Stimulated activated CD4-positive, alpha-beta T cell treated with anti-CD3 and anti-CD28 coated beads, Interleukin-4, amount 100 ng/mL, for 4 hours (primary cell): ENCODE measurements at places on chromosomes 7 and 10.

DNA sequence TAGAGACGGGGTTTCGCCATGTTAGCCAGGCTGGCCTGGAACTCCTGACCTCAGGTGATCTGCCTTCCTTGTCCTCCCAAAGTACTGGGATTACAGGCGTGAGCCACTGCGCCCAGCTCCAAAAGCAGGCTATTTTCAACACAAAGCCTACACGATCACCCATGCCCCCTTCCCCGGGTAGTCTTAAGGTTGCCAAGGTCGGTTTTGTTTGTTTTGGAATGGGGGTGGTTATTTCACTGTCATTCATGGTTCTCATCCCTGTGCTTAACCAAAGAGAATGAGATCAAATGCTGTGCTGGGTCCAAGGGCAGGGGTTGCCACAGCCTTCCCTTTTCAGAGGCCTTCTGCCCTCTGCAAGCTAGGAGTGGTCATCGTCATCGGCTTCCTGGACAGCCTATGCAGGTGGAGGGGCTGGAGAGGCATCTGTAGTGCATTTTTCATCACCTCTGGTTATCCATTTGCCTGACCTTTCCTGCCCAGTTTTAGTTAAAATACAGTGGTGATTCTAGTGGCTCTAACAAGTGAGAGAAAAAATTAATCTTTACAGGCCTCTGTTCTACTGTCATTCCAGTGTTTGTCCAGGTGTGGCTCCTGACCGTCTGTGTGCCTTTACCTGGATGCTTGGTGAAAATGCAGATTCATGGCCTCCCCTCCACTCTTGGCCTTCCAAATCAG lies 11.4 kb downstream of the BLVRA start:
- DNase-seq, result no peak

DNA sequence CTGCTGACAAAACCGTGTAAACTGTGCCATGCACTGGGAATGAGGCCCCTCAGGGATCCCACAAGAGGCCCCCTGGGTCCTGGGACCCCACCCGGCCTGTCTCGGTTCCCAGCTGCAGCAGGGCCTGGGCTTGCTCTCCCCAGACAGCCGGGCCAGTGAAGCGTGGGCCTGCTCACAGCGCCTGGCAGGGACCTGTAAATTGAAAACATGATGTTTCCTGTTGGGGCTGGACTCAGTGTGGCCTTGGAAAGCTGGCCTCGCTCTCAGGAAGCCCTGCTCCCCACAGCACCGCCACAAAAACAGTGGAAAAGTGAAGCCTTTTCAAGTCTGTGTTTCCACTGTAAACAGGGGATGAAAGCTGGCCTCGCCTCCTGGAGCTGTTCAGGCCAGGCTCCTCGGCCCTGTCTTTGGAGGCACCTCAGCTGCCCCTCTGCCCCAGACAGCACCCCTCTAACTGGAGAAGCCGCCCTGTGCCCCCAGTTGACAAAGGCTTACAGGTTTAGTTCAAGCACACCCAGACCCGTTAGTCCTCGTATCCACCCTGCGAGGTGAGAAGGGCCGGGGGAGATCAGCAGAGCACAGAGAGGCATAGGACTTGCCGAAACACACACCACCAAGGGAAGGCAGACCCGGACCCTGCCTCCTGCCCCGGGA lies 108.3 kb downstream of the ZMIZ1 start:
- no peak for DNase-seq

DNA sequence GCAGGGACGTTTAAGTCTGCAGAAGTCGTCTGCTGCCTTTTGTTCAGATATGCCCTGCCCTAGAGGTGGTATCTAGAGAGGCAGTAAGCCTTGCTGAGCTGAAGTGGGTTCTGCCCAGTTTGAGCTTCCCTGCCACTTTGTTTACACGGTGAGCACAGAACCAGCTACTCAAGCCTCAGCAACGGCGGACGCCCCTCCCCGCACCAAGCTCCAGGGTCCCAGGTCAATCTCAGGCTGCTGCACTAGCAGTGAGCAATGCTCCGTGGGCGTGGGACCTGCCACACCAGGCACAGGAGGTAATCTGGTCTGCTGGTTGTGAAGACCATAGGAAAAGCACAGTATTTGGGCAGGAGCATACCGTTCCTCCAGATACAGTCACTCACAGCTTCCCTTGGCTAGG lies 148.1 kb upstream of the LAMB4 start:
- no peak for DNase-seq

- DNase-seq, result no peak
Measured at GRCh38 chr7:101702362-101702850, 73.3 kb upstream of the MYL10 start.

DNA sequence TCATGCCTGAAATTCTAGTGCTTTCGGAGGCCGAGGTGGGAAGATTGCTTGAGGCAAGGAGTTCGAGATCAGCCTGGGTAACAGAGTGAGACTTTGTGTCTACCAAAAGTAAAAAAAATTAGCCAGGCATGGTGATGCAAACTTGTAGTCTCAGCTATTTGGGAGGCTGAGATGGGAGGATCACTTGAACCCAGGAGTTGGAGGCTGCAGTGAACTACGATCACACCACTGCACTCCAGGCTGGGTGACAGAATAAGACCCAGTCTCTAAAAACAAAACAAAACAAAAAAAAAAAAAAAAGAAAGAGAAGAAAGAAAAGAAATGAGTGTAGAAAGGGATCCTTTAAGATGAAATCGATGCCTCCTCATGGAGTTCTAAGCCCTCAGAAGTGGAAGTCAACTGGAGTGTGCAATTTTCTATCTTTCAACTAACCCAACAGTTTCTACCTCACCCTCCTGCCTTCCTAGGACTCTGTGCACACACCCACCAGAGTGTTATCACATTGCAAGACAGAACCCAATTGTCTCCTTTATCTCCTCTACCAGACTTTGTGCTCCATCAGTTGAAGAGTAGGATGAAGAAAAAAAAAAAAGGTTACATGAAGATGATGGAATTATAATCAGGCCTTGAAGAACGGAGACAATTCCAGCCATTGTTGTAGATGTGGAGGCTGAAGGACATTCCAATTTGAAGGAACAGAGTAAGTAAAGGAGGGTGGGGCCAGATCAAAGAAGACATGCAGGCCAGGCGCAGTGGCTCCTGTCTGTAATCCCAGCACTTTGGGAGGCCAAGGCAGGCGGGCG lies 26.9 kb downstream of the NYAP1 start:
- DNase-seq, result no peak

DNA sequence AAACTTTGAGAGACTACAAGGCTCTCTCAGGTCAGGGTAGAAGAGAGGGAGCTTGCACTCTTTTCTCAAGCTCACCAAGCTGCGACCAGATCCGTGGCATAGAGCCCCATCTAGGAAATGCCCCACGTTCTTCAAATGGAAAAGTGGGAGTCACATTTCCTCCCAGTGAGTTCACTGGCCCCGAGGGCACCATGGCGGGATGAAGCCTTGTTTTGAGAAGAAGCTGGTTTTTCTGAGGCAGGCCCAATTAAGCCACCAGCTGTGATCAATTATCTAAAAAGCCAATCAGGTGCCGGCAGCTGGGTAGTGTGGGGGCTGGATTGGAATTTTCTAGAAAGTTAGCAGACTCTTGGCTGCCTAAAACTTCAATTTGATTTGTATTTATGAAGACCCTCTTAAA lies 101.4 kb downstream of the ZNF365 start:
- no peak for DNase-seq

DNA sequence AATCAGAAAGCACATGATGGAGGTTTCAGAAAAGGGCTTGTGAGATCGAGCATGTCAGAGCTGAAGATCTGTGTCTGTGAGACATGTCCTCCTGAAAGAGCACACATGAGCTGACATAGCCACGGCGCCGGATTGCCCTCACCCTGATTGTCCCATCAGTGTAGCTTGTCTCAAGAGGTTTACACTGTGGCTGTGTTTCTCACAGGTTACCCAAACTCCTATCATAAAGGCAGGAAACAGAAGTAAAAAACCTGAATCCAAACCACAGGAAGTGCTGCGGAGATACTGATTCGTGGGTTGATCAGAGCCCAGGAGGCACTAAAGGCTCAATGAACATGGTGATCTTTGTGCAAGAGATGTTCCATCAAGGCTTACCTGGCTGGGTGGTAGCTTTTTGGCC lies 3.9 kb upstream of the ATP6V0E2 start:
- DNase-seq, result no peak

- DNase-seq, result no peak
Measured at GRCh38 chr10:33365871-33366411, 31.5 kb upstream of the NRP1 start.

DNA sequence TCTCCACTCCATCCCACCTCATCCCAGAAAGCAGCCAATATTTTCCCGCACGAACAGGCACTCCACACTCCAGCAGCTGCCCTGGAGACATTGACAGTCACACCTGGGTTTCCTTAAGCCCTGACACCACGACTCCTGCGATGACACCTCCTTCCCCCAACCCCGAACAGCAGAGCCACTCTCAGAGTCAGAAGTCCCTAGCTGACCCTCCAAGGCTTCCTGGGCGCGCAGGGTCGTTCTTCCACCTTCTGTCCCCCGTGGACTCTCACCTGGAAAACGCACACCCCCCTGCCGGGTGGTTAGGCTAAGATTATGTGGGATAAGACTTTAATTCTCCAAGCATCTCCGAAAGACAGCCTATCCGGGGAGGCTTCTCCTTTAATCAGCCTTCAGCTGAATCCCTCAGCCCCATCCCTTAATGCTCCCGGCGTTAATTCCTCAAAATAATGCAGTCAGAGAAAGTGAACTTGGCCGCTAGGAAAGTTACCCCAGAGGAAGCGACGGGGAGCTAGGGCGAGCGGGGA lies 1.1 kb downstream of the DENND11 start:
- DNase-seq, result no peak

DNA sequence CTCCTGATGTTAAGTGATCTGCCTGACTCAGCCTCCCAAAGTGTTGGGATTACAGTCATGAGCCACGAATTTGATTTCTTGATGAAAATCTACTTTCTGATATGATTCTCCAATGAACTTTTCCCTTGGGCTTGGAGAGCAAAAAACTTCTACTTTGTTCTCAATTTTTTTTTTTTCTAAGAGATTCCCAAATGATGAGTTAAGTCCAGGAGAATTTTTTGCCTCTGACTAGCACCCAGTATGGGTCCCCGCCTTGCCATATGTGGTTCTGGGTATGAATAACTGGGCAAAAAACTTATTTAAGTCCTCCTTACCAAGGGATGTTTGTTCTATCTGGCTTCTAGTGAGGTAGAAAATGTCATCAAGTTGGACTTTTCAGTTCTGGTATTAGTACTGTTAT lies 147.9 kb upstream of the LYZL1 start:
- DNase-seq, result no peak

DNA sequence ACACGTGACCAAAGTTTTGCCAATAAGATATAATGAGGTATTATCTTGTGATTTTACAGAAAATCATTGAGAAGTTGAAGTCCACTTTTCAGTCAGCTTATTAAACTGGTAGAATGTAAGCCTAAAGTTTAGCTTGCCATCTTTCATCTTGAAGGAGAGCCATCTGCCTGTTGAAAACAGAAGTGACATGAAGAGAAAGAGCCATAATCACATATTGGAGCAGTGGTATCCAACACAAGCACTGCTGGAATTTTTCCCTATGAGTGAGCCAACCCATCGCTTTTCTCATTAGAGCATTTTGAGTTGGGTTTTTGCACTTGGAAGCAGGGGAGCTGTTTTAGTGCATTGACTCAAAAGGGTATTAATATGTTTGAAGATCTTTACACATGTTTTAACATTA lies 117.6 kb upstream of the FERD3L start:
- DNase-seq, result no peak

DNA sequence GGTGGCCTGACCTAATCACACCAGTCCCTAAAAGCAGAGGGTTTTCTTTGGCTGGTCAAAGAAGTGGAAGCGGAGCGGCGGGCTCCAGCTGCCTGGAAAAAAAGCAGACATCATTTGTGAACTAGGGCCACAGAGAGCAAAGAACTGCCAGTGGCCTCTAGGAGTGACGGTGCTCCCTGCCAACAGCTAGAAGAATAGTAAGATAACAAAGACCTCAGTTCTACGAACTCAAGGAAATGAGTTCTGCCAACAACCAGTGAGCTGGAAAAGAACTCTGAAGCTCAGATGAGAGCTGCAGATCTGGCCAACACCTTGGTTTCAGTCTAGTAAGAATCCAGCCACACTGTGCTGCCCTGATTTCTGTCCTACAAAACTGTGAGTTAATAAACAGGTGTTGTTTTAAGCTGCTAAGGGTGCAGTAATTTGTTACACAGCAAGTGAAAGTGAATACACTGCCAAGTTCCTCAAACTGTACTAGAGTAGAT lies 178.0 kb downstream of the SRPK2 start:
- DNase-seq, result no peak

DNA sequence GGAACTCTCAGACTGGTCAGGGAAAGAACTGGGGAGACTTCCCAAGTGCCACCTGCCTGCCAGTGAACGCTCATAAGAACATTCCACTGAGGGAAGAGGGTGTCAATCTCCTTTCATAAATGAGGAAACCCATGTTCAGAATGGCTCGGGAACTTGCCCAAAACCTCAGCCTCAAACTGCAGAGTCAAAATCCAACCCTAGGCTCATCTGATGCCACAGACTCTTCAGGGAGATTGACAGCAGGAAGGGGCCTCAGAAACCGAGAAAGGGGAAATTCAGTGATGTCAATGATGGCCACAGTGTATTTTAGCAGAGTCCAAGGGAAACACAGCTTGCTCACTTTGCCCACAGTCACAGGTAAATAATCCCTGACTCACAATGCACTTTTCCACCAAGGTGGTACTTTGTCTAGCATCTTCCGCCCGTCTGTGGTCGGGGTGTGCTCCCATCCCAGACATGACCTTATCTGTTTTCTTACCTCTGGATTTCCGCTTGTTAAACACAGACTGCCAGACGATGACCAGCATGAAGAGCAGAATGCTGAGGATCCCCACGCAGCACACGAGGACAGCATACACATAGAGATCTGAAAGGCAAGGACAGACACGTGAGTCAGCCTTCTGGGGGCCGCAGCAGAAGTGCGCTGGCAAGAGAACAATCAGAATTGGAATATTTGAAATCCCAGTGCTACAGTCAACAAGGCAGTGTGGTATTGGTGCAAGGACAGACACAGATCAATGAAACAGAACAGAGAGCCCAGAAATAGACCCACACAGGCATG lies 38.4 kb downstream of the VSTM4 start:
- no peak for DNase-seq

- DNase-seq, result no peak
Measured at GRCh38 chr10:69554611-69555010, 18.6 kb downstream of the NEUROG3 start.

GRCh38 chr10:26374426-26374825 lies 63.7 kb upstream of the APBB1IP start:
- DNase-seq, result no peak

DNA sequence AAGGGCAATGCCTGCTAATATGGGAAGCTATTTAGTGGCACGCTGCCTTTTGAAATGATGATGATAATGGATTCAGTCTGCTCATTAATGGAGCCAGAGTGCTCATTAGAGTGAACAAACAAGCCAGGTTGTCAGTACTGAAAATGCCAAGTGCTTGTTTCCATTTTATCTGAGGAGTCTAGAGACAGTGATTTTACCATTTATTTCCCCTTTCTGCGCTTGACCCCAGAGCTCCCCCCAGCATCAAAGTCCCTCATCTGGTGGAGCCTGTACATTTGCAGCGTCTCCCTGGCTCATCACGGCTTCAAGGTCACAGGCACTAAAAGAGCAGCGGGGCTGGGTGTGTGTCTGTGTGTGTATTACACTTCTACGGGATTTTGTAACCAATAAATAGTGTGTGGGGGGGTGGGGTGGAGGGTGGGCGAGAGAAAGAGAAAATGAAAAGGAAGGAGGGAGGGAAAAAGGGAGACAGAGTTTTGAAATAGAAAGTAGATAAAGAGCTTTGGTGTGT lies 553.8 kb downstream of the TFEC start:
- no peak for DNase-seq
